H7 (cell line): ENCODE measurements at places on chromosomes 7 and 10. TPM values are rescaled to one million over a fixed set of nuclear protein-coding genes. Genes with fewer than 3 reads are reported as not detected.

Gene GJC3
- 0.10 and 0.37 TPM in 2 replicates for total RNA-seq

Gene LRRC18
- not detected in 2 replicates for total RNA-seq

Gene PTF1A
- total RNA-seq: 0.38 and 0.48 TPM in 2 replicates

Gene TAS2R3
- 0.67 and 0.69 TPM in 2 replicates for total RNA-seq

Gene AKR1C4
- not detected in 2 replicates for total RNA-seq

GRCh38 chr7:89761173-89761572, 393.1 kb upstream of the STEAP1 start:
- no peak for DNase-seq

- DNase-seq: no peak
These were observed 1.9 kb downstream of the BRAF start for GRCh38 chr7:140922741-140923345.

GRCh38 chr7:80946858-80947257, 28.0 kb upstream of the SEMA3C start:
- no peak for DNase-seq

DNA sequence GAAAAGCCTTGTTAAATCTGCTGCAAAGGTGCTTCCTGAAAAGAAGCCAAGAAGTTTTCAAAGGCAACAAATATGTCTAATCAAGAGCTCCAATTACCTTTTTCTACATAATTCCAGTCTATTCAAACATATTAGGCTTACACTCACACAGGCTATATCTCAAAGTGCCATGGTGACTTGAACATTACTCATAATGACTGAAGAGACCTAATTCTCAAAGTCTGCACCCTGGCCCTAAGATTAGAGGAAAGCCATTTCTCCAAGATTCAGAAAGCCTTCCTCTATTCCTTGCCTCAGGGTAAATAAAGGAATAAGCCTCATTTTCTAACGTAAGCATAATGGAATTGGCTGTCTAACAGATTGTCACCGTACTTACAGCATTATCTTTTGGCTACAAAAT, 78.3 kb upstream of the THSD7A start:
- no peak for DNase-seq

DNA sequence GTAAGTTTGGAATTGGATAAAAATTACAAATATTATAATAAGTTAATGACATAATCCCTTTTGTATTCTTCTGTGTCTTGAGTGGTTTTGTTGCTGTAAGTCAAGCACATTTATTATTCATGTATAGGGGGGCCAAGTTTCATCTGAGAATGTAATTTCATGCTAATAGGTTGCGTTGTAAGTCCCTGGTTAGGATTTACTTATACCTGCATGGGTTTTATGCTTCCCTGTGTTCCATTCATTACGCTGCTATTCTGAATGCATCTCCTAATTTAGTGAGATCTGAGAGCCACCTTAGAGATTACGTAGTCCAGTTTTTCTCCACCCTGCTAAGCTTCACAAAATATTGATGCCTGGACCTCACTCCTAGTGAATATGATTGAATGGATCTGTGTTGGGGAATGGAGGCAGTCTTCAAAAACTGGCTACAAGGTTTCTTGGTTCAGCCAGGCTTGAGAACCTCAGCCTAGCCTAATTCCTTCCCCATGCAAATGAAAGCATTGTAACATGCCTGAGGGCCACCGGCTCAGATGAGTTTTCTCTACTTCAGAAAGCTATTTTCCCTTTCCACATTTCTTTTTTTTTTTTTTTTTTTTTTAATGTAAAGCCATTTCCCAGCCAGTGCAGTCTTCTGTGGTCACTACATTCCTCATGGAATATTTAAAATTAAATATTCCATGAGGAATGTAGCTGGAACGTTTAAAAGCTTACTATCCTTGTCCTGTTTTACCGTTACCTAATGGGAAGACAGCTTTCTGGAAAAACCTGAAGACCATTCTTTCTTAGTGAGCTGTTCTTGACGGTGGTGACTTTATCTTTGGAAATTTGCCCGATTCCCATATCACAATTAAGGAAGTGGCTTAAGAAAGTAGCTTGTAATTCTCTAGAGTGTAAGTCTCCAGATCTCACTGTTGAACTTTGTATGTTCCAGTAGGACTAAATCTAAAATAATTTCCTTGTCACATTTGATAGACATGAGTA, 16.0 kb downstream of the PAPSS2 start:
- DNase-seq: no peak

DNA sequence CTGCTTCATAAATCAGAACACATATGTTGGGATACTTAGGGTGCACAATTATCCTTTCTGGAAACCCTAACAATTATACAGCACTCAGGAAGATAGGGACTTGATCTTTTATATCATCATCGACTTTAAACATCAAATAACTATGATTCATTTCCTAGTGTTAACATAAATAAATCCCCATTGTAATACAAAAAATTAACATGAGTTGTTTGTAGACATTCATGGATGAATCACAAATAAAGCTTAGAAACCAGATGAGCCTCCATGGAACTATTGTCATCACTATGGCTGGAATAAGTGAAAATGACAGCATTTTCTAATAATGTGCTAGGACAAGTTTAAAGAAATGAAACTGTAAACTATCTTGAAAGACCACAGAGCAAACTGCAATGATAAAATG, 821.7 kb downstream of the GATA3 start:
- no peak for DNase-seq

DNA sequence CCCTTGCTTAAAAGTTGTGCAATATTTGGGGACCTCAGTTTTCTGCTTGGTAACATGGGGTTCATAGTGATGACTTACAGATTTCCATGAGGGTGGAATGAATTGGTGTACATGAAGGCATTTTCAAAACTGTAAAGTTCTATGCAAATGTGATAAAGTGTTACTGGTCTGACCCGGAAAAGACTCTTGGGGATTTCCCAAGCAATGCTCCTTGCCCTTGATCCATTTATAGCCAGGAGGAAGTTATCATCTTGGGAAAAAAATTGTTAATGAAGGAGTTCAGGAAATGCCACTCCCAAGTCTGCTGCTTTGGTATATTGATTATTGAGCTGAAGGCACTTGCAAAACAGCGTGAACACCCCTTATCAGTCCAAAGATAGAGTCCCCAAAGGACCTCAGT, 96.3 kb upstream of the ZPBP start:
- DNase-seq: no peak

DNA sequence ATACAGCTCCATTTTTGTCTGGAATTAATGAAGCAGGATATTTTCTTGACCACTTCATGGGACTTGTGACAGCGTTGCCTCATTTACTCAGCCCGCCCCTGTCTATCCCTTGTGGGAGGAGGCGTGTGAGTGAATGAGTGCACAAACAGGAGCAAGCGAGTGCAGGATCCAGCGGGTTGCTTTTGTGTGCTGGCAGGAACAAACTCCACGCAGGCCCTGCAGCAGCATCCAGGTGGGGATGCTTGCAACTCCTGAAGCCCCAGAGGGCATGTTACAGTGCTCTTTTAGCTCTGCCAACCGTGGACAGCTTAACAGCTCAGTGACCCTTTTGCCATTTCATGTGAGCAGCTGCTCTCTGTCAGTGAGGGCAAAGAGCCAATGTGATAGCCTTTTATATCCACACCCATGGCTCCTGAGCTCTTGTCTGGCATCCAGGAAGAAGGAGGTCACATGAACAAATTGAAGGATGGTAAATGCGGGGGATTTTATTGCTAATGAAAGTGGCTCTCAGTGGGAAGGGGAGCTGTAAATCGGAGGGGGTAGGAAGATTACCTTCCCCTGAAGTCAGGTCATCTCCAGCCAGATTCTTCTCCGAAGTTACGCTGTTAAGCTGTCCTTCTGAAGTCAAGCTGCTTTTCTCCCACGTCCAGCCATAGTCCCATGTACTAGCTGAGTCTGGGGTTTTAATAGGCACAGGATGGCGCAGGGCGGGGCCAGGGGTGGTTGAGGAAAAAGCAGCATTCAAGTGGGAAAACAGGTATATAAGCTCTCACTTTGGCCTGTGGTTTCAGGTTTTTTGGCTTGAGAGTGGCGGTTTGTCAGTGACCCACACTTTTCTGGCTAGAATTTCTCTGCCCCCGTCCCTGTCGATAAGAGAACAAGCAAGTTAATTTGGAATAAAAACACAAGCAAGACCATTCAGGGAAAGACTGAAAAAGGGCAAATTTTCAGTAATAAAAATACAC, 714.7 kb upstream of the MBL2 start:
- no peak for DNase-seq

DNA sequence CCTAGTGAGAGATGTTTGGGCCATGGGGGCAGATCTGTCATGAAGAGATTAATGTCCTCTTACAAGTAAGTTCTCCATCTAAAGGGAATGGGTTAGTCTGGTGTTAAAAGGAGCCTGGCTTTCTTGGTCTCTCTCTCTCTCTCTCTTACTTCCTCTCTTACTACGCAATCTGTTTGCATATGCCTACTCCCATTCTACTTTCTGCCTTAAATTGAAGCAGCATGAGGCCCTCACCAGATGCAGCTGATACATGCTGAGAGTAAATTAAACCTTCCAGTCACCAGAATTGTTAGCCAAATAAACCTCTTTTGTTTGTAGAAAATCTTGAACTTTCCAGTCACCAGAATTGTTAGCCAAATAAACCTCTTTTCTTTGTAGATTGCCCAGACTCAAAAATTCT, 884.1 kb downstream of the NRG3 start:
- DNase-seq: no peak

- DNase-seq: peak; percentile 55
These were observed 3.7 kb downstream of the FGF8 start for GRCh38 chr10:101772017-101772894.

GRCh38 chr7:16841681-16842080, 36.9 kb upstream of the AGR2 start:
- DNase-seq: no peak

DNA sequence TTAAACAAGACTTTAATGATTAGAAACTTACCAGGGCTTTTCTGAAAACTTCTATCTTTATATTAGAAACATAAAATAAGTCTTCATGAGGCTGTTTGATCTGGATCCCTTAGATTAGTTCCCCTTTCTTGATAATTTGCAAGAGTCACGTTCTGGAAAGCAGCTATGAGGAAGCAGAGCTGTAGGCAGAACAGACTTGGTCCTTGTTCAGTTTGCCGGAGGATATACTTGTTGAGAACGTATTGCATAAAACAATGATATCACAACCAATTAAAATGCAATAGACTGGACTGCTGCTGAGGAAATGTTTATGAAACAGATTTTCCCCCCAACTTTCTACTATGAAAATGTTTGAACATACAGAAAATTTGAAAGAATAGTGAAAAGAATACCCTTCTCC, 2.8 kb downstream of the SAMD9L start:
- no peak for DNase-seq

DNA sequence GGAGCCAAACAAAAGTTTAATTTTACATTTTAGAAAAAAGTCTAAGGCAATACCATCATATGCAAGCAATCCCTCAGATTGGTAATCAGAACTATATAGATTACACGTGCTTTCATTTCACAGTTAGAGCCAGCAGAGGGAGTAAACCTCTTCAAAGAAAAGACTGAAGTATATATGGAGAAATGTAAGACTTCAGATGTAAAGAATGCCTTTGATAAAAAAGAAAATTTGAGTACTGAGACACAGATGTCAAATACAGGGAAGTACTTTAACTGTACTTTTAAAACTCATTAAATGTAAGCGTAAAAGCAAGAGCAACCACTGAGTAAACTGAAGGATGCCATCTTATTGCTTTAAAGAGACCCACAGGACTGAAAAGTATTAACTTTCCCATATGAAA, 101.4 kb upstream of the FAM133B start:
- no peak for DNase-seq

DNA sequence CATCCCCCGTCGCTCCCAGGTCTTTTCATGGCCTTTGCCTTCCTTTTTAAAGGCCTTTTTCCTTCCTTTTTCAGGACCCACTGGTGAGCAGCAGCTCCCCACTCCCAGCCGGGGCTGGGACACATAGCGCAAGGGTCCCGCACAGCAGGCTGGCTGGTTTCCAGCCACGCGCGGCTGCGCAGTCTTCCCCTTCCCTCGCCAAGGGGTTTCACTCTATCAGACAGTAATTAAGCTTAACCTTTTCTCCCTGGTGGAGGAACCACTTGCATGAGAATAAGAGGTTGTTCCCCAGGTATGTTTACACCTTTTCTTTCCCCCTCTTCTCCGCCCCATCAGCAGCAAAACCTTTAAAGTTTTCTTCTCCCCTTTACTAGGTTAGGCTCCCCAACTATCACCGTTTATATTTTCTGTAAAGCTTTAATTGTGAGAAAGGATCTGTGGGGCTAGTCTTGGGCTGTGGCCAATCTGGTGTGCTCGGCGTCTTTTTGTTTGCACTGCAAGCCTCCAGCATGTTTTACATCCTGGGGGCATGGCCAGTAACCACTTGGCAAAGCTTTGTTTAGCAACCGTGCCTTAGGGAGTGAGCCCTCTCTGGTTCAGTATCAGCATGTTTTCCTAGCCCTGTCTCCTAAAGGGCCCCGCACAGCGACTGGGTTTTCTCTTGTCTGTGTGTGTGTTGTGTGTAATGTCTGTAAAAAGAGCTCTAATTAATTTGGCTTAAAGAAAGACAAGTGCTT, 219.6 kb downstream of the PHF14 start:
- DNase-seq: peak; percentile 37

DNA sequence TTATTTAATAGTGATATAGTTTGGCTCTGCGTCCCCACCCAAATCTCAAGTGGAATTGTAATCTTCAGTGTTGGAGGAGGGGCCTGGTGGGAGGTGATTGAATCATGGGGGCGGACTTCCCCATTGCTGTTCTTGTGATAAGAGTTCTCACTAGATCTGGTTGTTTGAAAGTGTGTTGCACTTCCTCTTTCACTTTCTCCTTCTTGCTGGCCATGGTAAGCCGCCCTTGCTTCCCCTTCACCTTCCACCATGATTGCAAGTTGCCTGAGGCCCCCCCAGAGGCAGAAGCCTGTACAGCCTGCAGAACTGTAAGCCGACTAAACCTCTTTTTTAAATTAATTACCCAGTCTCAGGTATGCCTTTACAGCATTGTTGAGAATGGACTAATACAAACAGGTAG, 101.4 kb downstream of the MTPAP start:
- DNase-seq: no peak

DNA sequence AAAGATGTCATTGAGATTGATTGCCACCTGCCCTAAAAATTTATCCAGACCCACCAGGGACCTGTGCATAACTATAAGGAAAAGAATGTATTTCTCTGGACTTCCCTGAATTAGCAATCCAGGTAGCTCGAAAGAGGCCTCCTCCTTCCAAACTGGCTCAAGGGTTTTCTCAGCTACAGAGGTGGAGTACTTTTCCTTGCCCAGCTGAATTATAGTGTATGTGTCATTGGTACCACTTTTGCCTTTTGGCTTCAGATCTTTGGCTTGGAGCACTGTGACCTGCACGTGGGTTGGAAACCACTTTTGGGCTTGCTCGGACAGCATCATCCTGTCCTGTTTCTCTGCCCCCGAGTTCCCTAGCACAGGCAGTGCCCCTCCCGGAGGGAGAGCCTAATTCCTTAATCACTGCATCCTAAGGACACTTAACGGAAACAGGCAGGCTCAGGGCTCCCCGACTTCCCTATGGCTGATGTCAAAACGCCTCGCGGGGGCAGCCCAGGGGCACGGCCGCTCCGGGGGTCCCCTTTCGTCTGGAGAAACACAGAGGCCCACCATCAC, 825 bp downstream of the RAB11FIP2 start:
- DNase-seq: no peak
